ENCODE measurements at places on chromosomes 4 and X. TPM values are rescaled to one million over a fixed set of nuclear protein-coding genes. Genes with fewer than 3 reads are reported as not detected.

- no peak for DNase-seq
- H3K27me3 ChIP-seq, result no peaks in the 10 kb centered on the region
- no peaks in the 10 kb centered on the region for H3K4me1 ChIP-seq
These were observed 48.0 kb upstream of the MYOZ2 start for GRCh38 chr4:119087656-119088055.

- no peak for DNase-seq
- no peak overlapping the region for H3K4me3 ChIP-seq
- H3K27me3 ChIP-seq, result no peaks in the 10 kb centered on the region
- H3K4me1 ChIP-seq, result no peaks in the 10 kb centered on the region
These were observed 48.0 kb upstream of the KLHL8 start for GRCh38 chr4:87268411-87268810.

DNA sequence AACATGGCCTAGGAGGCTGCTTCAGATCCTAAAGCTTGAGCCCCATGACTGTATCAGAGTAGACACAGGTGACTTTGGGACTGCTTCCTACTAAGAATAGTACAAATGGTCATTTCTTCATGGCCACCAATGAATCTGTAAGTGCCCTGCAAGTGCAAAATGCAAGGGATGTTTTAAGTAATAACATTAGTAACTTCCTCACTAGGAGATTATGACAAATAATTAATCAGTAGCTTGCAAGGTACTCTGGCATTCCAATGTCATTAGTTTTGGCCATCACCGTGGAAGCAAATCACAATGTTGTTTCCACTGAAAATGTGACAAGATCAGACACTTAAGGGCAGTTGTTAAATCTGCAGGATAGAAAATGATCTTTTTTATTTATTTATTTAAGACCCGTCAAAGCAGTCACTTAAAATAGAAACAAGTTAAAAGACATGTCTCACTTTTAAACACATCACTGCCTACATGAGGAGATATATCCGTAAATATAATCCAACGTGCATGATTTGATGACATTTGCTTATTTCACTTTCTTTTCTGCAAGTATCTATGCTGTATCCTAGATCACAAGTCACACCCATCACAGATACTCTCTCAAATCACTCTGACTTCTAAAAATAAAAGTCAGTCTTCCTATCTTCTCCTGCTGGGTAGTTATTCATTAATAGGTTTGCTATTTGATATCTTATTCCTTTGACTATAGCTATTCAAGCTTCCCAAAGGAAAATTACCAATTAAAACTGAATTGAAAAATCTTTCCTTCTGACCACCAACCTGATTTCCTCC is 400.6 kb downstream of the IL15 start:
- no peaks in the 10 kb centered on the region for H3K27me3 ChIP-seq
- H3K4me3 ChIP-seq, result no peak overlapping the region
- no peak for DNase-seq
- no peak overlapping the region for H3K27ac ChIP-seq
- H3K4me1 ChIP-seq, result no peaks in the 10 kb centered on the region

PAGE4 gene
- 9.7 TPM for polyA plus RNA-seq

ACE2 gene
- 0.56 TPM for polyA plus RNA-seq

MAP7D2 gene
- polyA plus RNA-seq, result 1.3 TPM

DCAF8L2 gene
- polyA plus RNA-seq, result not detected

All from adrenal gland (tissue), 19 donors.